Hematopoietic multipotent progenitor cell (in vitro differentiated cells): ENCODE measurements at places on chromosomes 16 and 17. TPM values are rescaled to one million over a fixed set of nuclear protein-coding genes. Genes with fewer than 3 reads are reported as not detected.

The RAPGEFL1 gene
- 1.1 TPM for total RNA-seq

DNA sequence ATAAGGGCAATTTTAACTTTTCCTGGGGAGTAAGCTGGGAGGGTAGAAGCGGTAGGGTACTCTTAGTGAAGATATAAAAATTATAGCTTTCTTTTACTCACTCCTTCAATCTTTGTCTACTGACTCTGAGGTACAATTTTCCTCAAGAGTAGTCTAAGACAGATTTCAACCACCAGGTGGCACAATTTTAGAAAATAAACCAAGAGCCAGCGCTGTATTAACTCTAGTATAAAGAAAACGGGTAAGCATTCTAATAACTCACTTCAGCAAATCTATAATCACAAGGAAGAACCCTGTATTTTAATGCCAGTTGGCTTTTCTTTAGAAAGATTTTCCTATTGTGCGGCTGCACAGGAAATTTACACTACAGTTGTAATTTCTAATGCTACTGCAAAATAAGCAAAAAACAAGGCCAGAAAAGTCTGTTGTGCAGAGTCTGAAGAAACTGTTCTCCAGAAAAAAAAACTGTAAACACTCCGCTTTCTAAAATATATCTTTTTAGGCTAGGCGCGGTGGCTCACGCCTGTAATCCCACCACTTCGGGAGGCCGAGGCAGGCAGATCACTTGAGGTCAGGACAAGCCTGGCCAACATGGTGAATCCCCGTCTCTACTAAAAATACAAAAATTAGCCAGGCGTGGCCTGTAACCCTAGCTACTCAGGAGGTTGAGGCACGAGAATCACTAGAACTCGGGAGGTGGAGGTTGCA is 1.9 kb downstream of the CMC2 start:
- peak; percentile 82 for DNase-seq

DNA sequence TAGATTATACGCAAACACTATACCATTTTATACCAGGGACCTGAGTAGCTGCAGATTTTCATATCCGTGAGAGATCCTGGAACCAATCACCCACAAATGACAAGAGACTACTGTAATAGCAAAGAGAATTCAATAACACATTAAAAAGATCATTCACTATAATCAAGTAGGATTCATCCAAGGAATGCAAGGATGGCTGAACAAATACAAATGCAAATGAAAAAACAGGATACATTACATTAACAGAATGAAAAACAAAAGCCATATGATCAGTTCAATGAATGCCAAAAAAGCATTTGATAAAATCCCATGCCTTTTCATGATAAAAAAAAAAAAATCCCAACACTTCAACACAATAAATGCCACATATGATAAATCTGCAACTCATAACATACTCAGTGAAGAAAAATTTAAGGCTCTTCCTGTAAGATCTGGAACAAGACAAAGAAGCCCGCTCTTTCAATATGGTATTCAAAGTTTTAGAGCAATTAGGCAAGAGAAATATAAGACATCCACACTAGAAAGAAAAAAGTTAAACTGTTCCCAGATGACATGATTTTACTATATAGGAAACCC is 29.0 kb downstream of the N4BP1 start:
- no peak for DNase-seq

DNA sequence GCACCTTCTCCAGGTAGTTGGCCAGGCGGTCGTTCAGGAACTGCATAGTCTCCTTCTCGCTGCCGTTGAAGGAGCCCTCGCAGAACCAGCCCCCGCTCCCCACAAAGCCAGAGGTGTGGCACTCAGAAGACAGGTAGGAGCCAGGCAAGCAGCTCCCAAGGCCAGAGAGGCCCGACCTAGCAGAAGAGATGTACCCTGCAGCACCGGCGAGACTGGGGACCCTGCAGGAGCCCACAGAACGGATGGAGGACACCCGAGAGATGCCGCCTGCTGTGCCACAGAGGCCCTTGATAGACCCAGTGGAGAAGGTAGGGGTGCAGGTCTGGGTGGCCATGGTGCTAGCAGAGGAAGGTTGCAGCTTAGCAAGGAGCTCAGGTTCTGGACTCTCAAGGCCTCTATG is at the start of gene KRT36:
KRT36 (minus strand) TSS at position 380 of the 400 bp plus-strand sequence; CDS start at position 334, 46 bp downstream.
- DNase-seq, result no peak

The TLCD2 gene
- total RNA-seq, result 0.54 TPM
